ENCODE measurements at places on chromosomes 1 and 21.
A peak's percentile ranks its signal among the peaks of the same experiment; 100 is the strongest.

- no peak for DNase-seq
These were observed 543.0 kb upstream of the DAB1 start for GRCh38 chr1:57966751-57967406.

DNA sequence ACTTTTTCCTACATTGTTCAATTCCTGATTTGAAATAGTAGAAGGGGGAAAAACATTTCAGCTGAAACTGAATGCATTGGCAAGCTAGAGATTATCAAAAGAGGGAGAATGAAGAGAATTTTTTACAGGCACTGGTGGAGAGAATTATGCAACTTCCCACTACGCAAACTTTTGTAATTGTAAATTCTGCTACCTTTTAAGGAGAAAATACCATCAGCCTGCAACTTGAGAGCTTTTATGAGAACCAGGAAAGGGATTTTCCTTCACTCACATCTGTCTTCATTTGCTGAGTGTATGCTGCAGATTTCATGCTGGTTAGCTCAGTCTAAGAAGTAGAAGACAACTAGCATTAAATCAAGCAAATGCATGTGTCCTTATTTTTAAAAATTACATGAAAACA, 43.7 kb downstream of the ADAMTS1 start:
- DNase-seq: no peak

DNA sequence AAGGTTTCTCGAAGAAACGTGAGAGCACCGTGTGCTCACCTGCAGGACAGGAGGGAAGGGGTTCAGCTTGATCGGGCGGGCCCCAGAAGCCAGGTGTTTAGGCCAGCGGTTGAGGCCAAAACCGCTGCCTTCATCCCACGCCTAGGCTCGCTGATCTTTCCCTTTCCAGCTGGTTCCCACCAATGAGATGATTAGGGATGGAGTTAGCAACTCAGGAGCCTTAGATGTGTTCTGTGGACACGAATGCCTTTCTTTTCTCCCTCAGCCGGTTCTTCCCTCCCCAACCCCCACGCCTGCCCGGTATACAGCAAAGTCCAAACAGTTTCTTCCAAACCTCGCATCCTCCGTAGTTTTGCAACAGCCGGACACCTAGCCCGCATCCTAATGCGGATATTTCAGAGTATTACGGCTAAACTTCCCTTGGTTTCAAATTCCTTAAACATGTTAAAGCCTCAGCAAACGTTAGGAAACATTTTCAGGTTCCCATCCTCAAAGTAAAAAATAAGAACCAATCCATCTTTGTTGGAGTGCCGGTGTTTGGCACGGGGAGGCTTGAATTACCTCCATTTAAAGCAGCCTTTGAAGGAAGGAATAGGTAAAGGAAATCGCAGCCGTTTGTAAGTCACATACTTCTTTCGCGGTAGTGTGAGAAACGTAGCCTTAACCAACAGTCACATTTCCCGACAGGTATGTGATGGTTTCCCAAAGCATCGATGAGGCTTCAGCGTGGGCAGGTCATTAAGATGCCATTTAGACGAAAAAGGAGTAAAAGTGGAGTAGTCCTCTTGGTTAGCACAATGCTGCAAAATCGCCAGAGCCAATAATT, 1.1 kb downstream of the LRRC8C start:
- no peak for DNase-seq

DNA sequence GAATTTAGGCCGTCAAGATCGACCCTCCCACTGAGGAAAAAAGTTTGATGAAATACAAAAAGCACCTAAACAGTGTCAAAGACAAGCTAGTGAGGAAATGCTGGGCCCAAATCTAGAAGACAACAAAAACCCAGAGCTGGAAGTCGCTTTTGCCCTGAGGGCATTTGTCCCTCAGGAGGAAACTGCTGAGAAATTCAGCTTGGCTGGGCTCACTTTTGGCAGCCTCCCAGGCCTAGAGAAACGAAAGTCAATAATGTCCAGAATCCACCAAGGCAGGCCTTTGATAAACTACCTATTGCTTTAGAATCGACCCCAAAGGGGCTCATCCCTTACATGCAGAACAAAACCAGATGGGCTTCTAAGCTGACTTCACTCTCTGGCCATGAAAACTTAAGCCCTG, 38.9 kb downstream of the SYT2 start:
- DNase-seq: no peak

DNA sequence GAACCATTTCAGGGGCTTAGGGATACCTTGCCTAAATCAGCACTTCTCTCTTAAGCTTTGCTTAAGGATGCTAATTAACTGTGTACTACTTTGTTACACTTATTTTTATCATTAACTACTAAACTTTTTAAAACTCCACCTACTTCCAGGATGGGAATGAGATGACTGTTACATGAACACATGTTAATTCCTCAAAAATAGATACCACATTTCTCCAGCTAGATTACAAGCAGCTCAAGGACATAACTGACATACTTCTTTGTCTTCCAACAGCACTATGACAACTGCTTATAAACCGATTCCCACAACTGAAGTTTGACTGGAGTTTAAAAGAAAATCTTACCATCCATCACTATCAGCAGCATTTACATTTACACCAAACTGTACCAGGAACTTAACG, 53.7 kb downstream of the TP53BP2 start:
- no peak for DNase-seq

DNA sequence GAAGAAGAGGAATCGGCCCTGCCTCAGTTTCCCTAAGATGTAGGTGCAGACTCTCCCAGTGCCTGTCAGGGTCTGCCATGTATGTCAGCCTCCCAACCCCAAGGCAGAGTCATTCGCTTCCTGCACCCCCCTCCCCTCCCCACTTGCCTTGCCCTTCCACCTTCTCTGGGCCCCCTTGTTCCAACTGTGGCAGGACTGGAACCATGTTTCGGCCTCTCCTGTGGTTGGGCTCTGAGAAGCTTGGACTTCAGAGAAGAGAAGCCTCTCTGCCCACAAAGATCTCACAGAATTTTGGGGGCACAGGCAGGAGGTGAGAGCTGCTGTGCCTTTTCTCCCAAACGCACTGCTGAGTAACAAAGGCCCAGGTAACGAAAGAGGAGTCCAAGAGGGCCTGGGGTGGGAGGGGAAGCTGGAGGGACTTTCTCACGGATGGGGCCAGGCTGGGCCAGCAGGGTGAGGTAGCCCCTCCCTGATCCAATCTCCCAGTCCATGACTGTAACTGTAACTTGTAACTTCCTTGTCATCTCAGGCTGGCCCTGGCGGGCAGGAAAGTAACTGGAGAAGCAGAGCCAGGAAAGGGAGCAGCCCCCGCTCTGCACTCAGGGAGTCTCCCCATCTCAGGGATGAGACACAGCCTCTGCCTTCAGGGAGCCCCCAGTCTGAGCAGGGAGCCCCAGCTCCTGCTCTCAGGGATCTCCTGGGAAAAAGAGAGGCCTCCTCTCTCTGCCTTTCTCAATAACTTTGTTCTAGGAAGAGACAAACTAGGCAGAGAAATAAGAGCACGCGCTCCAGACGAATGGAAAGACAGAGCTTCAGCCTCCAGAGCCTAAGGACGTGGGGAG, 11.3 kb downstream of the CRABP2 start:
- DNase-seq: no peak

DNA sequence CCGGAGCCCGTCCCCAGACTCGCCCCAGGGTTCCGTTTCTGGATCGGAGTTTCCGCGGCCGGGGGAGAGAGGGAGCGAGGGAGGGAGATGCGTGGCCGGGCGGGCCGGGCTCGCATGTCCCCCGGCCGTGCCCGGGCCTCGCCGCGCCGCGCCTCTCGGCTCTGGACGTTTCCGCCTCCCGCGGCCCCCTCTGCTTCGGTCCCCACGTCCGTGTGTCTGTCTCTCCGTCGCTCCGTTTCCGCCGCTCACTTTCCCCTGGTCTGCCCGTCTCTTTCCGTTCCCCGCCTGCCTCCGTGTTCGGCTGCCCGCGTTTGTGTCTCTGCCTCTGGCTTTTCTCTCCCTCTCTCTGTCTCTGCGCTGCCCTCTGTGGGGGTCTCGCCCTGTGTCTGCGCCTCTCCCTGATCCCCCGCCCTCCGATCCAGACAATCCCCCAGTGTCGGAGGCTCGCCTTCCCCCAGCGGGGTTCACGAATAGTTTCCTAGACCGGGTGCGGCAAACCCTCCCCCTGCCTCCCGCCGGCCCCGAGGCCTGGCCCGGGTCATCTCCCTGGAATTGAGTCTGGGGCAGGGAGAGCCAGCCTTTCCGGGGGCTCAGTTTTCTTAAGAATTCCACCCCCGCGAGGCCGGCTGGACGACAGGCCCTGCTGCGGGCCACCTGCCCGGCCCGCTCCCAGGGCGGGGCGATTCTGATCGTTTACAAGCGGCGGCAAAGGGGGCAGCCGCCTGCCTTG, 735 bp downstream of the NBL1 start:
- DNase-seq: peak; percentile 47

DNA sequence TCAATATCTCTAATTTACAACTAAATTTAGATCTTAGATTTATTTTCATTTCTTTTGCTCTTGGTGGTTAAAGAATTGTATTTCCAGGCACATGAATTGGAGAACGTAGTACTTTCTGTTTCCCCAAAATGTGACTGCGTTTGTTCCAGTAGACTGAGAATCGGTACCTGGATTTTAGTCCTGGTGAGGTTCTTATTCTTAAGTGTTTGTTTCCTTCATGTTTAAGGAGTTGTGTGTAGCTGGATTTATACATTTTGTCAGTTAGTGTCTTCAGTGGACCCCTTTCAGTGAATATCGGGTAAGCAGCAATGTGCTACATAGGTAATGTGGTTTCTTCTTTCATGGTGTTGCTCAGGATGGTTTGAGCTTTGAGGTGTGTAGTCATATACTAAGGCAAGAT, 6.8 kb downstream of the MIER1 start:
- DNase-seq: no peak

DNA sequence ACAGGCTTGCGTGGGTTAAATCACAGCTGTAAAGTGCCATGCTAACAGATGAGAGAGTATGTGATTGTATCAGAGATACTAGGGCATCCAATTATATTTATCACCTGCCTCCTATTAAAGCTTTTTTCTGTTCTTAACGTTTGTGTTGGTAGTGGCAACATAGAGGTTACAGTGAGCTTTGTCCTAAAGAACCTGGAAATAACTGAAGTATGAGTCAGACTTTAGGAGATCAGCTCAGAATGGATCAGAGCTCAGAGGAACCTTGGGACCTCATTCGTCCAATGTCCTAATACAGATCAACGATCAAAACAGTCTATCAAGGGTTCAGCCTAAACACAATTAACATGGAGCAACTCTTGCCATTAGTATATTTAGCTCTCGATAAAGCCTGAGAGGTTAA, 81.0 kb downstream of the RGS7 start:
- no peak for DNase-seq

DNA sequence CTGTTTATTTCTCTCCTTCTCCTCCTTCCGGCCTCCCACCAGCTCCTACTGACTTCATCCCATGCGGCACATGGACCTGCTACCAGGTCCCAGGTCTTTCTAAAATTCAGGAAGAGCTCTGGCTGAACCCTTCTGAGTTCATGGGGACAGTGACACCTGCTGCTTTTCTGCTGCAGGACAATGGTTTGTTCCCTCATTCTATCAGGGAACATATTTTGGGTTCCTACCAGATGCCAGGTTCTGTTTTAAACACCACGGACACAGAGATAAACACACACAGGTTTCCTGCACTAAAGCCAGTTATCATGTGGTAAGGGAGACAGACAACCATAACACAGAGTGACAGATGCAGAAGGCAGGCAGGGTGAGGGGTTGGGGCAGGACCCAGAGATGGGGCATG, 114.0 kb upstream of the RAB4A start:
- DNase-seq: no peak

- no peak for DNase-seq
These were observed 19.7 kb downstream of the COG2 start for GRCh38 chr1:230661976-230662375.

GRCh38 chr1:206703661-206704060, 19.0 kb downstream of the MAPKAPK2 start:
- DNase-seq: peak; percentile 24

DNA sequence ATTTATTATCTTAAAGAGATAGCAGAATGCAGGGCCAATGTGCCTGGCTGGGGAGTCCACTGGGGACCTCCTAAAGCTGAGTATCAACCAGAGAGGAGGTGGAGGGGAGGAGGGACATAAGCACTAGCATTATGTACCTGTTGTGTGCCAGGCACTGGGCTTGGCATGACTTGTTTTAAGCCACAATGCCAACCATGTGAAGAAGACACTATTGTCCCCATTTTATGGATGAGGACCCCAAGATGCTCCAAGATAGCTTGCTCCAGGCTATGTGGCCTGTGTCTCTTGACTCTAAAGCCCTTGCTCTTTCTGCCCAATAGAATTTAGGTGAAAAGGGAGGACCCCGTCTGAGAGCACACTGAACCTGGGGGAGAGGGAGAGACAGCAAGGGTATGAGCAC, 111.3 kb downstream of the GLIS1 start:
- no peak for DNase-seq

DNA sequence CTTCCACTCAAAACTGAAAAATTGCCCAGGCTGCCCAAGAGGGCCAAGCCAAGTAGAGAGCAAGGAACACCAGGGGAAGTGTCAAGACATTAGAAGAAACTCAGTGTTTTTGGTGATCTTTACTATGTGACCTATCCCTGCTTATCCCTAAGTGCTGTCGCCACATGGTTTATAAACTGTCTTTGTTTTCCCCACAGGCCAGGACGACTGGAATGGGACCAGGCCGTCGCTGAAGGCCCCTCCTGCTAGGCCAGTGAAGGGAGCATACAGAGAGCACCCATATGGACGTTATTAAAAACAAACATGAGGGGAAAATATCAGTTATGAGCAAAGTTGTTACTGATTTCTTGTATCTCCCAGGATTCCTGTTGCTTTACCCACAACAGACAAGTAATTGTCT, 28.7 kb downstream of the KHDRBS1 start:
- no peak for DNase-seq

DNA sequence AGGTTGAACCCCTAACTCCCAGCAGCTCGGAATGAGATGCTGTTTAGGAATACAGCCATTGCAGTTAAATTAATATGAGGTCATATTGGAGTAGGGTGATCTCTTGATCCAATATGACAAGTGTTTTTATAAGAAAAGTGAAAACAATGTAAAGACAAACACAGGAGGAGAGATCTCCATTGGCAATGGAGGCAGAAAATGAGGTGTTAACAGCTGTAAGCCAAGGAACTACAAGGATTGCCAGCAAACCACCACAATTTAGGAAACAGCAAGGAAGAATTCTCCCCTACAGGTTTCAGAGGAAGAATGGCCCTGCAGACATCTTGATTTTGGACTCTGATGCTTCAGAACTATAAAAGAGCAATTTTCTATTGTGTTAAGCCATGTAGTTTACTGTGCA, 774.3 kb downstream of the MRPL39 start:
- DNase-seq: no peak

- DNase-seq: no peak
These were observed 4.9 kb upstream of the AKR1A1 start for GRCh38 chr1:45545553-45546310.

DNA sequence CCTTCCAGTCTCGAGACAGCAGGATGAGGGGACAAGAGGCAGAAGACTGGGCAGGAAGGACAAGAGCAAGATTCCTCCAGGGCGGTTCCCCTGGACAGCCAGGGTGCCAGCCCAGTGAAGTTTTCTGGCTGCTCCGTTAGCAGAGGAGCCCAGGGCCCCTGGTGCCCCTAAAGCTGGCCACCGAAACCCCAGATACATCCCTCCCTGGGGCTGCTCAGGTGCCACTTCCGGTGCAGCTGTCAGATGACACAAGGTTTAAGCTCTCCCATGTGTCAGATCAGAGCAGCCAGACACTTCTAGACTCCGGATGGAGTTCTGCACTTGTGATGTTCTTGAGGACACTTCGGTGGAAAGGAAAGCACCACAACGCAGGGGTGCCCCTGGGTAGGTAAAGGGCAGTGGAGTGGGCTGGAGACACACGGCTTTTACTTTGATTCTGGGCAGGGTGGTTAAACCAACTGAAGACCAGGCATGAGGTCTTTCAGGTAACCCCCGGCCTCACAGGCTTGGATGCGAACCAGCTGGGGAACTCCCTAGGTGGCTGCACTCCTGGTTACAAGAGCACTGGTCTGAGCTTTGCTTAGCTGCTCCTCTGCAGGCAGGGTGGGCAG, 85.7 kb downstream of the ITPKB start:
- DNase-seq: no peak
